ENCODE measurements at places on chromosomes 7 and 10. TPM values are rescaled to one million over a fixed set of nuclear protein-coding genes. Genes with fewer than 3 reads are reported as not detected.

- DNase-seq: peak; percentile 26
- no peak overlapping the region for H3K27ac ChIP-seq
Observed at GRCh38 chr7:50281680-50282445, 22.7 kb upstream of the IKZF1 start.

GRCh38 chr7:109158246-109158645 is 588.6 kb downstream of the DNAJB9 start:
- H3K4me3 ChIP-seq: no peak overlapping the region
- H3K36me3 ChIP-seq: no peaks in the 10 kb centered on the region
- H3K4me1 ChIP-seq: no peaks in the 10 kb centered on the region

Gene FBXO24
- 0.25 TPM for total RNA-seq

DNA sequence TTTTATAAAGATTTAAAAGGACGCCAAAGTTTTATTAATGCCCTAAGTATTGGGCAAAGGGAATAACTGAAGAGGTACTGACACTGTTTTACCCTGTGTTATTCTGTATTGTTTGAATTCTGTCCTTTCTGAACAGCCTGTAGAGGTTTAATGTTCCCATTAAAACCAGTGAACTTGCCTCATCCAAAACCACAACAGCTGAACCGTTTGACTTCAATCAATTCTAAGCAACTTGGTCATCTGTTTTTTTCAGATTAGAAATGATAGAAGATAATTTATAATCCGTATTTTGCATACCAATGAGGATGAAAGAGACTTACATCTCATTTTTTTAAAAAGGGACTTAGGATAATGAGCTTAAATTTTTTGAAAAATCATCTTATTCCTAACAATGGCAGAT is 40.4 kb downstream of the HACD1 start:
- no peak for DNase-seq
- no peak overlapping the region for H3K4me3 ChIP-seq
- H3K36me3 ChIP-seq: no peaks in the 10 kb centered on the region
- H3K4me1 ChIP-seq: no peaks in the 10 kb centered on the region

DNA sequence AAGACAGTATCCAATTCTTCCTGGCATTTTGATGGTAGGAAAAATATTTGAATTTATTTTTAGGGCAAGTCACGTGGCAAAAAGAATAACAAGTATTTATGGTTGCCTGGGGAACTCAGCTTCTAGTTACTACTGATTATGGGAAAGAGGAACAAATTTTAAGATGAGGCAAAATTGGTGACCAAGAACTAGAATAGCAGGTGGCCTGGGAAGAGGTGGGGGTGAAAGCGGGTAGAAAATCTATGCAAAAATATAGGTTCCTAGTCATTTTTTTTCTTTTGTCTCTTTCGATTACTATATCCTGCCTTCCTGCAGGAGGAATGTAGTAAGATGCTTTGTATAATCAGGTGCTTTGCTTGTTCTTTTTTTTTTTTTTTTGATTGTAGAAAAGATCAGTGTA is 27.8 kb downstream of the ENTPD1 start:
- no peaks in the 10 kb centered on the region for H3K27me3 ChIP-seq
- no peaks in the 10 kb centered on the region for H3K36me3 ChIP-seq
- no peak for DNase-seq
- peaks cover 7% of the 10 kb centered on the region for H3K4me1 ChIP-seq
- H3K27ac ChIP-seq: no peak overlapping the region

GRCh38 chr7:106887421-106887820 is 22.3 kb downstream of the PIK3CG start:
- H3K27me3 ChIP-seq: no peaks in the 10 kb centered on the region
- H3K27ac ChIP-seq: no peak overlapping the region
- H3K4me1 ChIP-seq: peaks cover 3% of the 10 kb centered on the region
- DNase-seq: no peak
- no peaks in the 10 kb centered on the region for H3K36me3 ChIP-seq

Gene SFRP4
- total RNA-seq: 2.1 TPM

Gene PAPSS2
- total RNA-seq: 10.6 TPM

DNA sequence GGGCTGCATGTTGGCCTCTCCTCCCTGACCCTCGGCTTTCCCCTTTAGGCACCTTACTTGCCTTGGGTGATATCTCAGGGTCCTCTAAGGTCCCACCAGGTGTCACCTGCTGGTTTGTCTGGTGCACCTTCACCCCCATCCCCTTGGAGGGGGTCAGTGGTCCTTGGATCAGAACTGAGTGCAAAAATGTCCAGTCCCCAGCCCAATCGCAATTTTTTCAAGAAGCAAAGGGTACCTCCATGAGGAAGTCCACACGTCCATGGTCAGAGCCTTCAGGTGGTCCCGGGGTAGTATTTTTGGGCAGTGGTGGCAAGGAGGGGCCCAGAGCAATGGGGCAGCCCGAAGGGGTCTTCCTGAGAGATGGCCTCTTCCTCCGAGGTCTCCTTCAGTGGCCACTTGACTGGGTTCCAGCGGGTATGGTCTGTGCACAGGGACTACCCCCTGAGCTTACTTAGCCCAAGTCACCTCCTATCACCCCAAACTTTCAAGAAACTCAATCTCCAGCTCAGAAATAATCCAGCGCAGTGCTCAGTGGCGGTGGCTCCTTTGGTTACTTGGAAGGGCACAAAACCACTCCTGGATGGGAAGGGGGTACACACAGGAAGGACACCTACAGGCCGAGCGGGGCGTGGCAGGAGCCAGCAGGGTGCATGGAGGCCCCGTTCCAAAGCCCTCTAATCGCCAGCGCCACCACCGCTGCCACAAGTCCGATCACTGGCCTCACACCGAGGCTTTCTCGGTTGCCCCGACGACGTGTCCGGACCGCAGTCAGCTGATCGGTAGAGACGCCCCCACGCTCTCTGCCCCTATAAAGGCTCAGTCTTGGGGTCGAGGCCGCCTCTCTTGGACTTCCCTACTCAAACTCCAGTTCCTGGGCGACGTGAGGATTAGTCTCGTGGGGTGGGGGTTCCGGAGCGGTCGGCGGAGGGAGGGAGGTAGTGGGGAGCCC is 4.5 kb downstream of the SAP25 start:
- peaks cover 5% of the 10 kb centered on the region for H3K36me3 ChIP-seq
- peaks cover 22% of the 10 kb centered on the region for H3K4me1 ChIP-seq
- no peak overlapping the region for H3K27ac ChIP-seq
- peak overlapping the region; percentile 57 for H3K4me3 ChIP-seq
- H3K27me3 ChIP-seq: no peaks in the 10 kb centered on the region

DNA sequence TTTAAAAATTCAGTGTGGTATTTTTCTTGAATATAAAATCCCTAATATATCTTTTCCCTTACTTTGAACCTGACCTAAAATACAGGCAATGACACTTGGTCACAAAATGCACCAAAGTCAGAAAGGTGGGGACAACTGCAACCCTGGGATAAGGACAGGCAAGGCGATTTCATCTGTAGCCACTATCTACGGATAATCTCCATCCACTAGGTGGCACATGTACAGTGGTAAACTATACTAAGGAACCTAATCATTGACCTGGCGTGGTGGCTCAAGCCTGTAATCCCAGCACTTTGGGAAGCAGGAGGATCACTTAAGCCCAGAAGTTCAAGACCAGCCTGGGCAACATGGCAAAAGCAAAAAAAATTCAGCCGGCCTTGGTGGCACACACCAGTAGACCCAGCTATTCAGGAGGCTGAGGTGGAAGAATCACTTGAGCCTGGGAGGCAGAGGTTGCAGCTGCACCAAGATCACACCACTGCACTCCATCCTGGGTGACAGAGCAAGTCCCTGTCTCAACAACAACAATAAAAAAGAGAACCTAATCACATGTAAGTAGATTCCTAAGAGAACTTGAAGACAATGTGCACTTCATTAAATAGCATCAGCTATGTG is 98.9 kb downstream of the KMT2C start:
- peak overlapping the region; percentile 60 for H3K27ac ChIP-seq
- H3K36me3 ChIP-seq: no peaks in the 10 kb centered on the region
- H3K4me3 ChIP-seq: peak overlapping the region; percentile 37
- no peak for DNase-seq
- H3K27me3 ChIP-seq: no peaks in the 10 kb centered on the region
- H3K4me1 ChIP-seq: peaks cover 75% of the 10 kb centered on the region

Gene ABCB1
- total RNA-seq: 1.0 TPM

DNA sequence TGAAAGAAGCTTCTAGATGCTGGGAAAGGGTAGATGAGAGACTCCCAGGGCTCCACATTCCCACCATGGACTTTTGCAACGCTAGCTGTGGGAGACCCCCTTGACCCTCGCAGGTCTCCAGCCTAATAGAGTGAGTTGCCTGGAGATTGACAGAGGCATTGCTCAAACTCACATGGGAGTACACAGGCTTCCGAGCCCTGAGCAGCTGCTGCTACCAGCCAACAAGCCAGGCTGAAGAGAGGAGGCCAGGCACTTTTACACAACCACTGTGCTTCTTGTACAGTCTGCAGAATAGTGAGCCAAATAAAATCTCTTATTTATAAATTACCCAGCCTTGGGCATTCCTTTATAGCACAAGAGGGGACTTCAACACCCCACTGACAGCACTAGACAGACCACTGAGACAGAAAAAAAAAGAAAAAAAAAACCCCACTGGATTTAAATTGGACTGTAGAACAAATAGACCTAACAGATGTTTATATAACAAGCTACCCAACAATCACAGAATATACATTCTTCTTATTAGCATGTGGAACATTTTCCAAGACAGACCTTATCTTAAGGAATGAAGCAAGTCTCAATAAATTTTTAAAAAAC is 146.2 kb downstream of the ZFAND4 start:
- H3K27me3 ChIP-seq: no peaks in the 10 kb centered on the region
- DNase-seq: no peak
- H3K4me3 ChIP-seq: no peak overlapping the region
- H3K36me3 ChIP-seq: no peaks in the 10 kb centered on the region

Gene SLC26A3
- total RNA-seq: 0.33 TPM

GRCh38 chr10:75431180-75432111 is at the start of gene LRMDA:
LRMDA (plus strand) TSS chr10:75431624.
- peak; percentile 51 for DNase-seq
- peak within 1 kb of the TSS; percentile 77 for H3K4me3 ChIP-seq
- H3K27me3 ChIP-seq: no peaks in the 10 kb centered on the region
- H3K36me3 ChIP-seq: no peaks in the 10 kb centered on the region
- H3K27ac ChIP-seq: peak within 1 kb of the TSS; percentile 87

- H3K27ac ChIP-seq: no peak overlapping the region
- no peaks in the 10 kb centered on the region for H3K36me3 ChIP-seq
- H3K4me3 ChIP-seq: no peak overlapping the region
- H3K27me3 ChIP-seq: no peaks in the 10 kb centered on the region
- peaks cover 11% of the 10 kb centered on the region for H3K4me1 ChIP-seq
- DNase-seq: no peak
Observed at GRCh38 chr10:14608381-14609001, 166.2 kb downstream of the FAM107B start.

DNA sequence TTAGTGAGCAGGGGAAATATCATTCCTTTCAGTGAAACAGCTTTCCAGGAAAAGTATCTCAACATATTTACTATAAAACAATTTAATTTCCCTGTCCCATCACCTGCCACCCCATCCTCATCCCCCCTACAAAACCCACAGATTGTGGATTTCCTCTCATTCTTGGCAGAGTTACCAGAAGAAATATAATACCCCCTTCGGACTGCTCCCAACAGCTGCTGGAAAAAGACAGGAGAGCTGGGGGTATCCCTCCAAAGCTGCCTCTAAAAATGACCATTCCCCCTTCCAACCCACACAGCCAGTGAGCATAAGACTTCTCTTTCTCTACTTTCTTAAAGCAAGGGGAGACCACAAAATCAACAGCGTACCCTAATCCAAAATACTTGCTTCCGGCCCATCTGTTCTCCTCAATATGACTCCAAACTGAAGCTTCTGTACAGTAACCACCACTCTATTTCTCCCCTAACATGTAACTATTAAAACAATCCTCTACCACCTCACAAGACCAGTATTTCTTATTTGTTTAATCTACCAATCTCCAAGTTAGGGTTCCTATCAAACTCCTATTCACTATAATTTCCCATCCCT is 7.8 kb downstream of the FBXW4 start:
- no peaks in the 10 kb centered on the region for H3K27me3 ChIP-seq
- H3K4me1 ChIP-seq: peaks cover 78% of the 10 kb centered on the region
- DNase-seq: no peak
- no peak overlapping the region for H3K4me3 ChIP-seq

- no peaks in the 10 kb centered on the region for H3K4me1 ChIP-seq
- no peaks in the 10 kb centered on the region for H3K36me3 ChIP-seq
Observed at GRCh38 chr10:125213541-125214282, 53.3 kb upstream of the CTBP2 start.

- H3K27me3 ChIP-seq: peaks cover 22% of the 10 kb centered on the region
- H3K4me1 ChIP-seq: peaks cover 28% of the 10 kb centered on the region
- peak overlapping the region; percentile 55 for H3K27ac ChIP-seq
- no peaks in the 10 kb centered on the region for H3K36me3 ChIP-seq
- H3K4me3 ChIP-seq: peak overlapping the region; percentile 24
Observed at GRCh38 chr10:30219971-30220751, 128.9 kb downstream of the MTPAP start.

Gene SORCS3
- total RNA-seq: 0.03 TPM

GRCh38 chr10:5685764-5686240 is 1.2 kb downstream of the TASOR2 start:
- no peaks in the 10 kb centered on the region for H3K36me3 ChIP-seq
- no peaks in the 10 kb centered on the region for H3K27me3 ChIP-seq
- peak overlapping the region; percentile 86 for H3K4me3 ChIP-seq
- H3K27ac ChIP-seq: peak overlapping the region; percentile 92
- peaks cover 44% of the 10 kb centered on the region for H3K4me1 ChIP-seq

Gene ARHGEF5
- 0.80 TPM for total RNA-seq

DNA sequence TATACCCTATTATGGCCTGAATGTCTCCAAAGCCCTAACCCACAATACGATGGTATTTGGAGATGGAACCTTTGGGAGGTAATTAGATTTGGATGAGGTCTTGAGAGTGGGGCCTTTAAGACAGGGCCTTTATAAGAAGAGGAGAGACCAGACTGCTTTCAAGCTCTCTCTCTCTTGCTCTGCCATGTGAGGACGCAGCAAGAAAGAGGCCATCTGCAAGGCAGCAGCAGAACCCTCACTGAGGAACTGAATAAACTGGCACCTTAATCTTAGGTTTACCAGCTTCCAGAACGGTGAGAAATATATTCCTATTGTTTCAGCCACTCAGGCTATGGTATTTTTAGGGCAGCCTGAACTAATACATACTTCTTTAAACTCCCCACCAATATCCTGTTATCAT is 2.0 kb upstream of the GNAI1 start:
- H3K4me1 ChIP-seq: peaks cover 34% of the 10 kb centered on the region
- peak overlapping the region; percentile 90 for H3K27ac ChIP-seq
- H3K27me3 ChIP-seq: no peaks in the 10 kb centered on the region
- no peak for DNase-seq

Gene STN1
- 30.7 TPM for total RNA-seq

Gene TMEM273
- 29.0 TPM for total RNA-seq

DNA sequence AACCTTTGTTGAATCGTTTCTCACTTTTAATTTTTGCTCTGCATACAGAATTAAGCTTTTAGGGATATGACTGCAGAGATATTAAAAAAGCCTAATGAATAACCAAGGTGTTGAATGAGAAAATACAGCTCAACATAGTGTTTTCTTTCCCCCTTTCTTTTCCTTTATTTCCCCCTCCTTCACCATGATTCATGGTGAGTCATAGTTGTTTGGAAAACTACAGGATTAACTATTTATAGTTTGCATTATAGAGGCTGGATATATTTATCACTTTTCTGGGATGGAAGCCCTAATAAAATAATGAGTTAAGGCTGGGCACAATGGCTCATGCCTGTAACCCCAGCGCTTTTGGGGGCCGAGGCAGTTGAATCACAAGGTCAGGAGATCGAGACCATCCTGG is 115.0 kb downstream of the DNAJB9 start:
- H3K36me3 ChIP-seq: no peaks in the 10 kb centered on the region
- no peak for DNase-seq
- no peak overlapping the region for H3K4me3 ChIP-seq
- H3K4me1 ChIP-seq: no peaks in the 10 kb centered on the region

Gene PYROXD2
- 10.4 TPM for total RNA-seq

GRCh38 chr10:64210211-64210610 is 689.0 kb downstream of the REEP3 start:
- no peaks in the 10 kb centered on the region for H3K36me3 ChIP-seq
- no peak overlapping the region for H3K4me3 ChIP-seq
- no peaks in the 10 kb centered on the region for H3K27me3 ChIP-seq
- no peaks in the 10 kb centered on the region for H3K4me1 ChIP-seq
- H3K27ac ChIP-seq: no peak overlapping the region

Data from left ventricle myocardium inferior (tissue), 1 donor.